ENCODE measurements at places on chromosomes 1 and 21. TPM values are rescaled to one million over a fixed set of nuclear protein-coding genes. Genes with fewer than 3 reads are reported as not detected.

DNA sequence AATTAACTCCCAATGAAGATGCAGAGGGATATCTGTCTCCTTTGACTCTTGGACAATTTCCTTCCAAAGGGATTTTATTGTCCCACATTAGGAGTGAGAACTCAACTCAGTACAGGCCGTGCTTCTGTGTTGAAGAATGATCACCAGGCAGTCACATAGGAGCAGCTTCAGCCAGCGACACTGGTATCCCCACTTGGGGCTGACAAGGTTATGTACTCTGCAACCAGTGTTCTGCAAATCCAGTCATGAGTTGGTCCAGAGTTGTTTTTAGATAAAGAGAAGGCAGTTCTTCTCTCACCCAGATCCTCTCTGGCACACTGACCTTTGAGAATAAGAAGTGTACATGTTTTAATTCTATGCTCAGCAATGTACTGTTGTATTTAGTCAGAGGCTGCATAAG lies 415.8 kb downstream of the SETD4 start:
- DNase-seq: no peak

DNA sequence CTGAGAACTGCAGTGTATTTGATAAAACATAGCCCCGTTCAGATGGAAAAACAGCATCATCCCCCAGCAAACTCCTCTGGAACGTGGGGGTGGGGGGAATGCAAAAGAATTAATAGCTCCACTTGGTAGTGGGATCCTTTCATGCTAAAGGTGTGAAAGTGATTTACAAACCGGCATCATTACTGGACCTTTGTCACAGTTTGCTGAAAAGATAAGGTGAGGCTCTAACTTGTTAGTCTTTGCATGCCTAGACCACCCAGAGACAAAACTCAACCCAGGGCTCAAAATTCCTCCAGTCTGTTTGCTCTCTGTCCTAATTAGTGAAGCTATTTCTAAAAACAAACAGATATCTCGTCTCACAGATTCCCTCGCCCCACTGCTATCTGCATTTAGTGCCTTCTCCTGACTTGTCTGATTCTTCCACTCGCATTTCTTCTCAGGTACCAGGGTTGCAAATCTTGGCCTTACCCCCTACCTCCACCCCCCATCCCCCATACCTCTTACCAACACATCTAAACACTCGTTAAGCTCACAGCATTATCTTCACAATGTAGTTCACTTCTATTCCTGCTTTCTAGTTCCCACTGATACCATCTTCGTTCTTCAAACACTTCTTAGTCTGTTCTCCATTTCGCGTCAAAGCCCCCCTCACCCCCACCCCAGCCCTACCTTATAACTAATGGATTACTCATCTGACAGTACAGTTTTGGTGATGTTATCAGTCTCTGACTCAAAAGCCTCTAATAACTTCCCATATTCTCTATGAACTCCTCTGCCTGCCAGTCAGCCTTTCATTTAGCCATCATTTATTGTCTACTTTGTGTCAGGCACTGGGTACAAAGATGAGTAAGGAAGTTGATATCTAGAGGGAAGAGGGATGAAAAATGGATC lies 11.8 kb downstream of the IER5 start:
- no peak for DNase-seq

The PCP4L1 gene
- 0.41 TPM for total RNA-seq

DNA sequence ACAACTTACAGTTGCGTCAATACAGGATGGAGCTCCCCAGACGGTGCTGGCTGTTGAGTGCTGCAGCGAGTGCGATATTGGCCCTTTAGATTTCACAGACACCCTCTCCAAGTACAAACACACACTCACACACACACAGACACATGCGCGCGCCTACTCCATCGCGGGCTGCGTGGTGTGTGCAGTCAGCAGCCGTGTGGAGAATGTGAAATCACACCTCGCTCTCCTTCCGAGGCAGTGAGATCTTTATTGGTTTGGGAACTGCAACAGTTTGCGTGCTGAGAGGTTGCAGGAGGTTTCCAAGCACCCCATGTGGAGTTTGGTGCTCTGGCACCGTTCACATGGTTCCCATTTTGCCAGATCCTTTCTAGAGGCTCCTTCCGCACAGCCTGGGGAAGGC lies 372.2 kb downstream of the RRAGC start:
- no peak for DNase-seq

- no peak for DNase-seq
These were observed 662.6 kb downstream of the MATN1 start for GRCh38 chr1:30060738-30061137.

- DNase-seq: no peak
These were observed 94.4 kb upstream of the TNFSF4 start for GRCh38 chr1:173301507-173301906.

GRCh38 chr1:116962987-116963639 lies 38.4 kb upstream of the CD101 start:
- DNase-seq: no peak

- no peak for DNase-seq
These were observed 4.4 kb upstream of the KCNN3 start for GRCh38 chr1:154874465-154874864.

DNA sequence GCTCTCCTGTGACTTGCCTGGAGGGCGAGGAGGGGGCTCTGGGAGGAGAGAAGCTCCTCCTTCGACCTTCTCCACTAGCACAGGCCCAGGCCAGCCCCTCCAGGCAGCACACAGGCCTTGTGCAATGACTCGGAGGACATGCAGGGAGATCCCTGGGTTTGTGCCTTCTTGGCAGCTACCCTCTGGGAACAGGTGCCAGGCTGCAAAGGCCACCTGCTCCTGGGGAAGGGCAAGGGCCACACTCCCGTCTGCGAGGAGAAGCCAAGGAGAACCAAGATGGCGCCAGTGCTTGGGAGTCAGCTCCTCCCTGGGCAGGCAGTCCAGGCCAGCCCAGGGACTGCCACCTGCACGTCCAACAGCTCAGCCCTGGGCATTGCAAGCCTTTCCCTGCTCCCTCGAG lies 15.3 kb downstream of the CASZ1 start:
- no peak for DNase-seq

The HLX gene
- total RNA-seq: 2.6 TPM

The NLRP3 gene
- 1.5 TPM for total RNA-seq

The MAP3K21 gene
- total RNA-seq: 8.3 TPM

The MNDA gene
- total RNA-seq: 1.2 TPM

GRCh38 chr1:183807549-183808168 lies 2.7 kb downstream of the RGL1 start:
- no peak for DNase-seq

DNA sequence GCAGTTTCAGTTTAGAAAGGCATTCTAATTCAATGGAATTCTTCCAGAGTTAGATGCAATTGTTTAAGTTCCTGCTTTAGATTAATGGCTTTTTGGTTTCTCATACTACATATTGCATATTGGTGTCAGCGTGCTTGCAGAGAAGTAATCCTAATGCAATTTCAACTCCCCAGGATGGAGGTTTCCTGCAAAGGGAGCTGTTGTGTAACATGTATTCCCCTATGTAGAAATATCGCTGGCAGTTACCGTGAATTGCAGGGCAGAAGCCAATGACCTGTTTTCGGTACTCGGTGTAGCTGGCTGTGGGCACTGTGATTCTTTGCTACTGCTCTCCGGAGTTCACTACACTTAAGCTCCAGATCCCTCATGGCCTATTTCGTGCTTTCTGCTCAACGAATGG lies 256.1 kb upstream of the PTBP2 start:
- no peak for DNase-seq

DNA sequence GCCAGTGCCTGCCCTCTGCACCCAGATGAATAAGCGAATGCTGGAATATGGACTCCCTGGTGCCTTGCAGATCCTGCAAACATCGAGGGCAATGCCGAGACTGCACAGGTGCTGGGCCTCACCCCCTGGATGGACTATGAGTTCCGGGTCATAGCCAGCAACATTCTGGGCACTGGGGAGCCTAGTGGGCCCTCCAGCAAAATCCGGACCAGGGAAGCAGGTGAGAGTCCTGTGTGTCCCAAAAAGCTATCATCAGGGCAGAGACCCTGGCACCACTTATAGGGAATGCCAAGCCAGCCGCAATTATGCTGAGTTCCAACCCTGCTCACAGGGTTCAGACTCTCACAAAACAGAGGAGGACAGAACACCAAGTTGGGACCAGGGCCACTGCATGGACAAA lies 17.2 kb downstream of the TMEM81 start:
- DNase-seq: no peak

- DNase-seq: no peak
These were observed 255.2 kb downstream of the COL11A1 start for GRCh38 chr1:102853136-102853535.

- peak; percentile 32 for DNase-seq
These were observed 7.8 kb downstream of the TNFRSF18 start for GRCh38 chr1:1198423-1199140.

DNA sequence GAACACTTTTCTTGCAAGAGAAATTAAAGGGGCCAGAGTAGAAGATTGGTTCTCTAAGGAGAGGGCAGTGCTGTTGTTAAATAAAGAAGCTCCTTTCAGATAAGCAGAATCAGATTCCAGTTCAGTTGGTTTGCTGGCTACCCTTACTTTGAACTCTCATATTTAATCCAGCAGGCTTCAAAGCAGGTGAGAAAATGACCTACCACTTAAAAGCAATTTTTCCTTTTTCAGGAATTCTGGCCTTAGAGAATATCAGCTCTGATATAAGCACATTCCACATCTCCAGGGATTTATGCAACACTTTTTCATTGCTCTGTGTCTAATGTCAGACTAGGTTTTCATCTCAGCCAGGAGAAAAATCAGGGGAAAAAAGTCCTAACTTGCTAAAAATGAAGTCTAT lies 28.7 kb downstream of the WNT2B start:
- no peak for DNase-seq

The KIF2C gene
- total RNA-seq: 2.7 TPM

GRCh38 chr1:97063532-97063931 lies 341.9 kb downstream of the PTBP2 start:
- DNase-seq: peak; percentile 27

Data from mucosa of descending colon (tissue), 3 donors.